ENCODE measurements at places on chromosomes 4 and X. TPM values are rescaled to one million over a fixed set of nuclear protein-coding genes. Genes with fewer than 3 reads are reported as not detected.

Gene ADAMTS3
- polyA plus RNA-seq, result 11.9 TPM

Gene AMOT
- 64.5 TPM for polyA plus RNA-seq

Gene NHS
- 13.8 TPM for polyA plus RNA-seq

Gene KDR
- 49.6 TPM for polyA plus RNA-seq

Gene CFAP47
- polyA plus RNA-seq, result 0.77 TPM

Gene F9
- 0.32 TPM for polyA plus RNA-seq

Gene ZNF275
- polyA plus RNA-seq, result 16.8 TPM

Gene GABRG1
- 0.30 TPM for polyA plus RNA-seq

Gene XAGE1A
- not detected for polyA plus RNA-seq

Gene HSPA4L
- 10.0 TPM for polyA plus RNA-seq

Gene PASD1
- not detected for polyA plus RNA-seq

Gene TMPRSS11F
- polyA plus RNA-seq, result not detected

Gene POLA1
- 16.9 TPM for polyA plus RNA-seq

Gene PAGE5
- not detected for polyA plus RNA-seq

Gene P2RY4
- polyA plus RNA-seq, result 0.14 TPM

Gene ZNF280C
- polyA plus RNA-seq, result 5.3 TPM

Gene DBET
- polyA plus RNA-seq, result not detected

Gene PABPC1L2B
- polyA plus RNA-seq, result not detected

Gene TDO2
- 3.0 TPM for polyA plus RNA-seq

Gene TCEAL2
- polyA plus RNA-seq, result 13.3 TPM

Gene LETM1
- polyA plus RNA-seq, result 18.7 TPM

Data from left renal cortex interstitium (tissue), 4 donors.